ENCODE measurements at places on chromosomes 3 and 15.

DNA sequence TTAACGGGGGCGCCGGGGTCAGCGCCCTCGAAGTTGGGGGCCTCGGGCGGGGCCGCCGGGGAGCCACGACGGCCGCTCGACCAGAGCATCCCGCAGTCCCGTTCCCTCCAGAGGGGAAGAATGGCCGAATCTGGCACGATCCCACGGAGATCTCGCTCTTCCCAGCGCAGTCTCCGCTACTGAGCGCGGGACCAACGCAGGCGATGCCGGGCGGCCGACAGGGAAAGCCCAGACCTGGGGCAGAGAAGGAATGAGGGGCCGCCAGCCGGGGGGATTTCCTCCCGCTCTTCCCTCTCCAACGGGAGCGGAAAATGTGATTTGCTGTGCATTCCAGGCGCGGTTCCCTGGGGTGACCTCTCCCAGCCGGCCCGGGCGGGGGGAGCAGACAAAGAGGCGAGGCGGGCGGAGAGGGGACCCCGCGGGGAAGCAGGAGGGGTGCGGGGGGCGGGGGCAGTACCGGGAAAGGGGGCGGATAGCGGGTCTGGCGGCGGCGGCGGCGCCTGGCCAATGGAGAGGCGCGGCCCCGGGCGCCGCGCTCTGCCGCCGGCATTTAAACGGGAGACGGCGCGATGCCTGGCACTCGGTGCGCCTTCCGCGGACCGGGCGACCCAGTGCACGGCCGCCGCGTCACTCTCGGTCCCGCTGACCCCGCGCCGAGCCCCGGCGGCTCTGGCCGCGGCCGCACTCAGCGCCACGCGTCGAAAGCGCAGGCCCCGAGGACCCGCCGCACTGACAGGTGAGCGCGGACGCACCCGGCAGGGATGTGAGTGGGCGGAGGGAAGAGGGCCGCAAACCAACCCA lies at the start of gene GREM1:
TSS of gene GREM1 (plus strand) at position 579 of the 801 bp plus-strand sequence. CDS start 12,687 bp downstream, outside the sequence.
- DNase-seq, result no peak

GRCh38 chr15:69115031-69115430 lies 45.4 kb upstream of the GLCE start:
- no peak for DNase-seq

DNA sequence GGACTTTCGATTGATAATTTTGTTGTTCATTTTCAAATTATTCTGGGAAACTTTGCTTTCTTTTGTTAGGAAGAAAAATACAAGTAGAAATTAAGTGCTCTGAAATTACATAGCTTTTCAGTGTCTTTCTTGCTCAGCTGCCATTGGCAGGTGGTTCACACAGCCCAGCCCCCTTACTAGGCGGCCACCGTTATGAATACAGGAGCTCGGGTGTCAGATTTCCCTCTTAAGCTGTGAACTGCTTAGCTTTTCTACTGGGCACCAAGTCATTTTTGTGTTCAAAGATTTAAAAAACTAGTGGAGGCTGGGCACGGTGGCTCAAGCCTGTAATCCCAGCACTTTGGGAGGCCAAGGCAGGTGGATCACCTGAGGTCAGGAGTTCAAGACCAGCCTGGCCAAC lies 55.2 kb downstream of the HMG20A start:
- peak; percentile 29 for DNase-seq

- DNase-seq, result no peak
Measured at GRCh38 chr3:153210146-153210545, 48.1 kb downstream of the RAP2B start.

DNA sequence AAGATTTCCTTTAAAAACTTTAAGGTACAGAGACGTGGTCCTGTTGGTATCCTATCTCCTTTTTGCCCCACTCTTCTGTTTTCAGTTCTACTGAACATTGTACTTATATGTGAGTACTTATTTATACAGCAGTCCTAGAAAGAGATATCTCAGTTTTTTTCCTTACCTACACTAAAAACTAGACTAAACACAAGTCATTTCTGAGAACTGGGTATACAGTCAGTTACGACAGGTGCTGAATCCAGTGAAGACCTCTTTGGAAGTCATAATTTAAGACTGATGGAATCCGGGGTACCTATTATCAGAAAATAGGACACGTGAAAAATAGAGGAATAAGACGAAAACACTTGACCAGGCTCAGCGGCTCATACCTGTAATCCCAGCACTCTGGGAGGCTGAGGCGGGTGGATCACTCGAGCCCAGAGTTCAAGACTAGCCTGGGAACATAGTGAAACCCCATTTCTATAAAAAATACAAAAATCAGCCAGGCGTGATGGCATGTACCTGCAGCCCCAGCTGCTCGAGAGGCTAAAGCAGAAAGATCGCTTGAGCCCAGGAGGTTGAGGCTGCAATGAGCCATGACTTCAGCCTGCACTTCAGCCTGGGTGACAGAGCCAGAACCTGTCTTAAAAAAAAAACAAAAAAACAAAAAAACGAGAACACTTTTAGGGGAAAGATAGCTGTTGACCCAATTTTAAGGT lies 76.3 kb downstream of the KLHL25 start:
- peak; percentile 45 for DNase-seq

GRCh38 chr15:48462688-48463087 lies 131.5 kb downstream of the DUT start:
- DNase-seq, result no peak

GRCh38 chr3:52532517-52532837 lies 1.2 kb downstream of the NT5DC2 start:
- no peak for DNase-seq

DNA sequence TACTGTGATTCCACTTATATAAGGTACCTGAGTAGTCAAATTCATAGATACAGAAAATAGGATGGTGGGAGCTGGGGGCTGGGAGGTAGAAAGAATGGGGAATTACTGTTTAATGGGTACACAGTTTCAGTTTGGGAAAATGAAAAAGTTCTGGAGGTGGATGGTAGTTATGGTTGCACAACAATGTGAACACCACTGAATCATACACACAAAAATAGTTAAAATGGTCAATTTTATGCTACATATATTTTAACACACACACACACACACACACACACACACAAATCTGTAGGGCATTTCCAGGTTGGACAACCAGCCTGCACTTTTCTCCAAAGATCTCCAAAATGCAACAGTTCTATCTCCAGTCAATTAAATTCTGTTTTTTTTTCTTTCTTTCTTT lies 1.4 kb downstream of the CCDC32 start:
- DNase-seq, result no peak

GRCh38 chr3:168709073-168709472 lies 613.3 kb upstream of the GOLIM4 start:
- no peak for DNase-seq

GRCh38 chr3:113783463-113783862 lies 36.6 kb downstream of the ATP6V1A start:
- no peak for DNase-seq
